WTC11 (cell line): ENCODE measurements at places on chromosomes 1 and 21.

- no peak for DNase-seq
These were observed 130.6 kb downstream of the HHIPL2 start for GRCh38 chr1:222417264-222417663.

- no peak for DNase-seq
These were observed 1458.8 kb downstream of the MRPL39 start for GRCh38 chr21:24148461-24148860.

- DNase-seq, result no peak
These were observed 7.7 kb downstream of the LPGAT1 start for GRCh38 chr1:211822677-211823407.

DNA sequence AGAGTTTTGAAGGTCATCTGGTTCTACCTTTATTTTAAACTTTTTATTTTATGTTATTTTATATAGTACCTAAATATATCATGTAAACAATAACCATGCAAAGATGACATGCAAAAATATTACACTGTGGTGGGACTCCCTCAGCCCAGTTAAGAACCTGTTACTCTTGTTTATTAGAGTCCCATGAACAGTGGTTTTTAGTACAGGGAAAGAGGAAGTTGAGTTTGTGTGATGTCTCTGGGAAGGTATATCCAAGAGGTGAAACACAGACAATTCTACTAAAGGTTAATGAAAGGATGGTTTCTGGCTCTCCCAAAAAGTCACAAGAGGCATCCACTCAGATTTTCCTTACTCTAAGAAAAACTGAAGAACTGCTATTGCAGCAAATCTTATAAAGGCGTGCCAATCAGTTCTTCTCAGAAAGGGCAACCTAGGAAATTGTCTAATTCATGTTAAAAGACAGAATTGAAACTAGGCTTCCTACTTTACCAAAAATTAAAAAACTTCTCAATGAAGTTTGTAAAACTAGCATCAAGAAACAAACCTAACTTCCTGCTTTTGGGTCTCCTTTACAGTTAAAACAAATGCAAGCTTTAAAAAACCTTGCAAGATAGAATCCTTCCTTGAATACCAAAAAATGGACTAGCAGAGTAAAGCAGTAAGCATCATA, 19.9 kb downstream of the GFI1 start:
- no peak for DNase-seq

DNA sequence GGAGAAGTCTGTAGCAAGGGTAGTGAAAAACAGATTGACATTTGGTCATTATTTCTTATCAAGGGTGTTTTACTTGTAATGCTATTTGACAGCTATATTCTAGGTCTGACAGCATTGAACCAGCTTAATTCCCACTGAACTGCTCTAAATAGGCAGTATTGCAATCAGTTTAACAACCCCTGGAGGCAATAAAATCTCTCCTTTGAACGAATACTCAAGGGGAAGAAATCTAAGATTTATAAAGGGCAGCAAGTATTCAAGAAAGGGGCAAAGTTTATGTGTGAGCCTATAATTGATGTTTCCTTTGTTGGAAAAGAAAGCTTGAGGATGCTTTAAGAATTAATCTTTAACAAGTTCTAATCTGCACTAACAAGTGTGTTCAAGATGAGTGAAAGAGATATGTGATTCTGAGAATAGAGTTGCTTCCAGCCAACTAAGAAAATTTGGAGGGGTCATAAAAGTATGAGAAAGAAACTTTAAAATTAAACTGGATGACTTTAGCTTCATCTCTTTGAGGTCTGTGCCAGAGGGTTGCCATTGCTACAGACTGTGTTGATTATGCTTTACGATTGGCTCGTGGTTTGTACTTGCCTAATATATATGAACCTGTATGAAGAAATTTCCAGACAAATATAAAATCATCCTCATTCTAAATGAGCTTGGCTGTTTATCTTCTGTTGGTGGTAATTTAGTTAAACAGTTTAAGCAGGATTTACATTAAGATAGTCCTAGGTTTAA, 72.5 kb downstream of the ZNF326 start:
- DNase-seq, result no peak

DNA sequence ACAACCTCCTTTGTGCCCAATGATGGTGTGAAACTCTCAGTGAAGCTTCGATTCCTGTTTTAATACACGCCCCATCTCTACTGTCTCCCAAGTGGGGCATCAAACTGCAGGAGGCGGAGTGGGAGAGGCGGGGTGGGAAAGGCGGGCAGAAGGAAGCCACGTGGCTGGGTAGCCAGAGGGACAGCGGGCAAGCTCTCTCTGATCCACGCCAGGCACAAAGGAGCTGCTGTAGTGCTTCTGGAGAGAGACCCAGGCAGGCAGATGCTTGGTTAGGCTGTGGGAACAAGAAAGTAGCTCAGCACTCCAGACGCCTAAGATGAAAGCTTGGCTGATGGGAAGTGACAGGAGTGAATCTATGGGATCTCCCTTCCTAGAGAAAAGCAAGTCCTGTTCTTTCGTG, 25.7 kb downstream of the TRIM67 start:
- no peak for DNase-seq

DNA sequence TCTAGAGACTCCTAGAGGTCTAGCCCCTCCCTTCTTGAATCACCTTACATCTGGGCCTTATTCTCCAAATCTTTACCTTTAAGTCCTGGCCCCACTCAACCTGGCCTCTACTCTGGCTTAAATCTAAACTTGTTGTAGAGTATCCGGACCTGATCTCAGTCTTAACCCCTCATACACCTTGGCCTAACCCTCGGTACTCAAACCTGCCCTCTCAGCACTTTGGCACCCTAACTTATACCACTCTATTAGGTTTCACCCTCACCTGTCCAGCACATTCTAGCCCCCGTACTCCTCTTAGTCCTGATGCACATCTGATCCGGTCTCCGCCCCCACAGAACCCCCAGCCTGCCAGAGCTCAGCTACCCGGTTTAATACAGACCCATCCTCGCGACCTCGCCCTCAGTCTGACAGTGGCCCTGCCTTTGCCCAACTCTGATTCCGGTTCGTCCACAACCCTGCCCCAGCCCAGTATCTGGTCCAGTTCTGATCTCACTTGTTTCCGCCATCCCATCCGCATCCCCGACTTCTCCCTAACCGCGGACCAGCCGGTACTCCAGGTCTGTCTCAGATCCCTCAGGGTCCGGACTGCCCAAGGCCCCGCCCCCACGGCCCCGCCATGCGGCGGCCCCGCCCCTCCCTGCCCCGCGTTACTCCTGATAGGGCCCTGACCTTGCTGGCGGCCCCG, 1.5 kb downstream of the TRIM62 start:
- DNase-seq, result peak; percentile 92
